ENCODE measurements at places on chromosomes 2 and 18.

- DNase-seq, result no peak
Observed at GRCh38 chr2:101204400-101205115, 48.1 kb upstream of the CNOT11 start.

GRCh38 chr2:8729939-8730338 lies 48.1 kb downstream of the ID2 start:
- no peak for DNase-seq

- no peak for DNase-seq
Observed at GRCh38 chr2:136531731-136532130, 233.6 kb upstream of the THSD7B start.

- DNase-seq, result no peak
Observed at GRCh38 chr2:18724371-18725145, 135.2 kb upstream of the NT5C1B start.

DNA sequence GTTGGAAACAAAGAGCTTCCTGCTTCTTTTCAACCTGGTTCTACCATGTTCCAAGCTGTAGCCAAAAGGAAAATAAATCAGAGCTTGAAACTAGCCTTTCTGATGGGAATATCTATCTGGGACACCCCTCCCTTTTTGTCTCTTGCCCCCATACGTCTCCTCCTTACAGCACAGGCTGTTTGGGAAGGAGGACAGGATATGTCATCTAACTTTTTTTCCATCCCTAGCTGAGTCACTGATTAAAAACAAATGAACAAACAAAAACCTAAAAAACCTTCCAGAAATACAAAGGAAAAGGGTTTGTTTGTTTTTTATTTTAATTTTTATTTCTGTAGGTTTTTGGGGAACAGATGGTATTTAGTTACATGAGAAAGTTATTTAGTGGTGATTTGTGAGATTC lies 151.6 kb downstream of the FAM210A start:
- DNase-seq, result no peak

GRCh38 chr2:102256276-102256675 lies 55.1 kb upstream of the IL1RL1 start:
- no peak for DNase-seq
